ENCODE measurements at places on chromosomes 13 and 19. TPM values are rescaled to one million over a fixed set of nuclear protein-coding genes. Genes with fewer than 3 reads are reported as not detected.

UGGT2 gene
- polyA plus RNA-seq, result 47.3 TPM

ZNF208 gene
- polyA plus RNA-seq, result 2.7 TPM

DNA sequence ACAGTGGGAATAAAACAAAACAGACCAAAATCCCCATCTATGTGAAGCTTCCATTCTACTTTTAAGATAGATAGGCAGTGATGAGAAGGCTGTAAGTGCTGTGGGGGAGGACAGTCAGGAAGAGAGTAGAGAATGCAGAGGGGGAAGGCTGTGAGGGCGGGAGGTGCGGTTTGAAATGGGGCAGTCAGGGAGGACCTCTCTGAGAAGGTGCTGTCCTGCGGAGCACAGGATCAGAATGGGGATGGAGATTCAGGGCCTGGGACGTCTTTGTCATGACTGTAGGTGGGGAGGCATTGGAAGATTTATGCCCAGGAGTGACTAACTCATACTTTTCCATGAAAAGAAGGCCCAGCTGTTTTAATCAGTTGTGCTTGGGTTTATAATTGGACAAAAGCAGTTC lies 3.9 kb upstream of the GPR183 start:
- no peak for DNase-seq

GRCh38 chr13:93499991-93500390 lies 273.4 kb downstream of the GPC6 start:
- no peak for DNase-seq

- no peak for DNase-seq
Observed at GRCh38 chr19:9381361-9381785, 18.6 kb downstream of the ZNF177 start.

DNA sequence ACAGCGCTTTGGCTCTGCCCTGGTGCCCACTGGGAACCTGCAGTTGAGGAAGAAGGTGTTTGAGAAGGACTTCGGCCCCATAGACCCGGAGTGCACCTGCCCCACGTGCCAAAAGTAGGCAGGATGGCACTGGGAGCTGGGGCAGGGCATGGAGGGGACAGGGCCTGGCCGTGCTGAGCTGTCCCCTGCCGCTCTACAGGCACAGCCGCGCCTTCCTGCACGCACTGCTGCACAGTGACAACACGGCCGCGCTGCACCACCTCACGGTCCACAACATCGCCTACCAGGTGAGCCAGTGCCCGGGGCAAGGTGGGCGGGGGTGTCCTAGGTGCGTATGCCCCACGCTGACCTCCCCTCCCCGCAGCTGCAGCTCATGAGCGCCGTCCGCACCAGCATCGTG lies 5.1 kb upstream of the DNM2 start:
- no peak for DNase-seq

SHANK1 gene
- polyA plus RNA-seq, result 4.2 TPM

DNA sequence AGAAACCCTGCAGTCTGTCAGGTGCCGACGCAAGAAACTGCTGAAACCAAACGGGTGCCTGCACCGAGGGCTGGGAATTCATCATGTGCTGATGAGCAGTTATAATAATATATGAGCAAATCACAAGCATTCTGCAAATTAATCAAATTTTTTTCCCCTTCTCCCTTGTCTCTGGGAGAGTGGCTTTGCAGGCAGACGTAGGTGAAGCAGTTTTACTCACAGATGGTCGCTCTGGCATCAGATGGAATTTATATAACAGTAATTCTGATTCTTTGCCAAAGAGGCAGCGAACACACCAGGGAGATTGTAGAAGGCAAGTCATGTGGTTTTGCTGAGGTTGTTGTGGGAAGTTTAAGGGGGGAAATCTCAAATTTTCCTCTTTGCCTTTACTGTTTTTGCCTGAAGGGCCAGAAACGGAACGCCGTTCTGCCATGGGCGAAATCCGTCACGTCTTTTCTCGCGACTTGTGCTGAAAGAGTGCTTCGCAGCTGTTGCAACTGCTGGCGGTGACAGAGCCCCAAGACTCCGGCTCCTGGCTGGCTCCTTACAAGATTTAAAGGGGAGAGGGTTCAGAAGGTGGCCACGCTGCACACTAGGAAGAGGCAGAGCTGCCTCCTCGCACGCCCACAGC lies 320.1 kb downstream of the ZNF536 start:
- DNase-seq, result no peak

CGB5 gene
- polyA plus RNA-seq, result 0.18 TPM

DNA sequence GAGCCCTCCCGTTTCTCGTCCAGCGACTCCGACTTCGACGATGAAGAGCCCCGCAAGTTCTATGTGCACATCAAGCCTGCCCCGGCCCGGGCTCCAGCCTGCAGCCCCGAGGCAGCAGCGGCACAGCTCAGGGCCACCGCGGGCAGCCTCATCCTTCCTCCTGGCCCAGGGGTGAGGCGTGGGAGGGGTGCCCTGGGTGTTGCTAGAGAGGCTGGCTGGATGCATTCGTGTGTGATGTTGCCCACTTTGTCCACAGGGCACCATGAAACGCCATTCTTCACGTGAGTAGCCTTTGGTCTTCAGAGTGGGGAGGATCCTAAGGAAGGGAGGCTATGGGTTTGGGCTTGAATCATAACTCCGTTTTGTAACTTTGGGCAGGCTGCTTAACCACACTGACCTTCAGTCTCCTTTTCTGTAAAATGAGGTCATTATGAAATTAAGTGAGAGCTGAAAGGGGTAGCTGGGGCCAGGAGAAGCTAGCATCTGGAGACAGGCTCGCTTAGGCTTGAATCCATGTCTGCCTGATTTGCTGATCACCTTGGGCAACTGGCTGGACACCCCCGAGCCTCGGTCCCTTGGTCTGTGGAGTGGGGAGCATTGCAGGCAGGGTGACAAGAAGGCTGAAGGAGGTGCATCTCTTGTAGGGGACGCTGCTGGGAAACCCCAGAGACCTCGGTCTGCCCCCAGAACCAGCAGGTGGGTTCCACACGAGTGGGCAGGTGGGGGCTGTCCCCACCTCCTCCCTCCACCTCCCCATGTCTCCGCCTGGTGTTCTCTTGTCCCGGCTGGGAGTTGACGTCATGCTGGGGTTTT lies 18.7 kb upstream of the B3GNT3 start:
- no peak for DNase-seq

CLC gene
- polyA plus RNA-seq, result 1.1 TPM

DNA sequence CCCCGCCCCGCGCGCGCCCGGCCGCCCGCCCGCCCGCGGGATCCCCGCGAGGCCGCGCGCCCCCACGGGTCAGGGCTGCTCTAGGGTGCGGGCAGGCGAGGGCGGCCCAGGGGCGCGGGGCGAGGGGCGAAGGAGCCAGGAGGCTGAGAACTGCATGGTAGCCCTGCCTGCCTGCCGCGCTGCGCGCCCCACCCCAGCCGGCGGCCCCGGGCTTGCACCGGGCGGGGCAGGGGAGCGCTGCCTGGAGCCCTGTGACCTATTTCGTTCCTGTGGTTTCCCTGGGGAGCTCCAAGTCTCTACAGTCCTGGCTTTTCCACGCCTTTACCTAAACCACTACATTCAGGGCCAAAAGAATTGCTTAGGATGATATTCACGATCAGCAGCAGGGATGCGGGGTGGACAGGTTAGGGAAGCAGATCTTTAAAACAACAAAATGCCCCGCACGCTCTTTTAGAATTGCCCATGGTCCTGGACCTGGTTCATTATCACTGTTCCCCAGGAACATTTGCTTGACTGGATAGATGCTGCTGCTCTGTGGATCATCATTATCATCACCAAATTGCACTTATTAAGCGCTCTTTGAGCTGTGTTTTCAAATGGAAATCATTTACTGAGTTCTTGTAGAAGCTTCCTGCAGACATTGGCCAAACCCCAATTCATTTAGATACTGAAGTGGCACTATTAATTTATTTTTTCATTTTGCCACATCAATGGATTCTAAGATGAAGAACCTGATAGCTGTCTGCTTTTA lies 421 bp upstream of the GPR12 start:
- DNase-seq, result no peak

DNA sequence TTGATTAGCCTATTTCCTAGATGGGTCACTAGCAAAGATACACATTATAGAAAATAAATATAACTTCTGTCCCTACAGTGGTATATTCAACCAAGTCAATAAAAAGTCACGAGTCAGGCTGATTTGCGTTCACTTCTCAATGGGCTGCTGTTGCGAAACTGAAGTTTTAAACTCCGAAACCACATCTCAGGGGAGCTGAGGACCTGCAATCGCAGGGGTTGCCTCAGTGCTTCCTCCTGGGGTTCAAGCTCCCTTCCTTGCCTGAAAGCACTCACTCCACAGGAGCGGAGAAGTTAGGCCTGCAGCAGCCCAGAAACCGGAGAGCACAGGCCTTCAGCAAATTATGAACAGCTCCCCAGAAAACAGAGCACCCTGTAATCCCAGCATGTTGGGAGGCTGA lies 39.6 kb downstream of the RAB20 start:
- no peak for DNase-seq

- DNase-seq, result no peak
Observed at GRCh38 chr19:16078759-16079707, 2.7 kb downstream of the TPM4 start.

DNA sequence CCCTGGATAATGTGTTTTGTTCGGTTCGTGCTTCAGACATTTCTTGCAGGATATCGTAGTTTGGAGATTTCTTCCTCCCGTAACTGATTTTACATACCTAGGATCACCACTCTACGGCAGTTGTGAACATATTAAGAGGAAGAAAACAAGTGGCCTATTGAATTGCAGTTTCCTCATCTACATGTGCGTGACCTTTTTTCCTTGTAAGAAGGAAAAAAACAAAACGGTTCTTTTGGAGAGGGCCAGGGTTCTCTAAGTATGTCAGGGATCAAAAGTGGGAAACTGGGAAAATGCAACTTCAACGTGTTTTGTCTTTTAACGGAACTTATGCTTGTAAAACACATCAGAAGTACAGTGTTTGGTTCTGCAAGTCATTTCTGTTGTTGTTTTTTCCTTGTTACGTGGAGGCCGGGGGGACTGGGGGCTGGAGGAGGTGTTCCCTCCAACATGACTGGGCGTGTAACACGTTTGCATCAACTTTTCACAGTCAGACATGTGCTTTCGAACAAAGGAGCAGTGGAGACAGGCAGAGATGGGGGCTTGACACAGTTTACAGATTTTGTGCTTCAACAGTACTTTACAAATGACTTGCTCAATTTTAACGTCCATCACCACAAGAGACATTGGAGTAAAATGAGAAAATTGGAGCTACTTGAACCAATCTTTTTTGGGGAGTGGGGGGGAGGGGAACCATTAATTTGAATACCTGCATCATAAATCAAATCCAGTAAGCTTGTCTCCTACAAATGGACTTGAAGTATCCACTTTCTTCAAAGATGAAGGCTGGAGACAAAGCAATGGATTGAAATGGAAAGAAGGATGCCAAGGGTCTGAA lies 3.8 kb downstream of the ZC3H4 start:
- DNase-seq, result no peak

DHDH gene
- 6.5 TPM for polyA plus RNA-seq

- DNase-seq, result no peak
Observed at GRCh38 chr13:105363261-105364190, 1171.9 kb downstream of the EFNB2 start.
